Stimulated activated CD4-positive, alpha-beta T cell treated with anti-CD3 and anti-CD28 coated beads, TNF-alpha, amount 100 ng/mL, for 24 hours (primary cell): ENCODE measurements at places on chromosomes 12 and 14.

GRCh38 chr12:93524386-93525133 is 47.9 kb upstream of the SOCS2 start:
- no peak for DNase-seq

GRCh38 chr14:105143451-105144025 is 25.0 kb downstream of the JAG2 start:
- DNase-seq: no peak

- no peak for DNase-seq
Observed at GRCh38 chr14:87158283-87158682, 834.7 kb downstream of the GALC start.

DNA sequence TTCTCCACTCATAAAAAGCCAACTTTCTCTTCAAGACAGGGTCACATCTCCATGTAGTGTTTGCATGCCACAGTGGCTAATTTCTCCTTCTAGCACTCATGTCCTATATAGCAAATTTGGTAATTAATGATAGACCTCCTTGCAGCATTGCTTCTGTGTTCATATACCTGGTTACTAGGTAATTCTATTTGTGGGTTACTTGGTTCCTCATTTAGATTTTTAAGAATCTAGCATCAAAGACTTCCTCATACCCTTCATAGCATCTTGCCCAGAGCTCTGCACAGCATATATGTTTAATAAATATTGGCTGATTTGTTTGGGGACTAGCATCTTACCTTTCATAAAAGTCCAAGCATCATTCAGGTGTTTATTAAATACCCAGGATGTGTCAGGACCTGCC is 152.1 kb downstream of the DUSP6 start:
- no peak for DNase-seq

DNA sequence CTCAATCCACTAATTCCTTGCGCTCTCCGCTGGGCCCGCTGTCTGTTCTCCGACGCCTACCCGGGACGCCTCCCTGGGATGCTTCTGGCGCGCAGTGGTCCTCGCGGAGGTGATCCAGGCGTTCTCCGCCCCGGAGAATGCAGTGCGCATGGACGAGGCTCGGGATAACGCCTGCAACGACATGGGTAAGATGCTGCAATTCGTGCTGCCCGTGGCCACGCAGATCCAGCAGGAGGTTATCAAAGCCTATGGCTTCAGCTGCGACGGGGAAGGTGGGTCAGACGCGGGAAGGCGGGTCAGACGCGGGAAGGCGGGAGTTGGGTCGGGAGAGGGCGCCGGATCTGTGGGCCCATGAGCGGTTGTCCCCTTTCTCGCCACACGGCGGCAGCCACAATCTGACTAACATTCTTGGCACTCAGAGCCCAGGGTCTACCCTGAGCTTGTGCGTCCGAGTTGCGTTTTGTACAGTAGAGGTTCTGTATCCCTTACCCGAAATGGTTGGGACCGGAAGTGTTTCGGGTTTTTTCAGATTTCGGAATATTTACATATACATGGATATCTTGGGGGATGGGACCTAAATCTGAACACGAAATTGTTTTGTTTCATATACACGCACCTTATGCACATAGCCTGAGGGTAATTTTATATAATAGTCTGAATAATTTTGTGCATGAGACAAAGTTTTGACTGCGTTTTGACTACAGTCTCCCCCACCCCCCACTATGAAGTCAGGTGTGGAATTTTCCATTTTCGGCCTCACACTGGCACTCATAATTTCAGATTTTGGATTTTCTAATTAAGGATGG is 762 bp downstream of the C12orf57 start:
- peak; percentile 80 for DNase-seq

GRCh38 chr12:48788854-48789775 is at the start of gene ADCY6:
Gene ADCY6, minus strand, starts transcription at chr12:48789089. Its CDS starts 5,655 bp downstream, at chr12:48783434.
- DNase-seq: no peak

GRCh38 chr12:104456417-104456949 is at the start of gene CHST11:
Gene CHST11, plus strand, starts transcription at chr12:104456948.
- DNase-seq: peak; percentile 52

DNA sequence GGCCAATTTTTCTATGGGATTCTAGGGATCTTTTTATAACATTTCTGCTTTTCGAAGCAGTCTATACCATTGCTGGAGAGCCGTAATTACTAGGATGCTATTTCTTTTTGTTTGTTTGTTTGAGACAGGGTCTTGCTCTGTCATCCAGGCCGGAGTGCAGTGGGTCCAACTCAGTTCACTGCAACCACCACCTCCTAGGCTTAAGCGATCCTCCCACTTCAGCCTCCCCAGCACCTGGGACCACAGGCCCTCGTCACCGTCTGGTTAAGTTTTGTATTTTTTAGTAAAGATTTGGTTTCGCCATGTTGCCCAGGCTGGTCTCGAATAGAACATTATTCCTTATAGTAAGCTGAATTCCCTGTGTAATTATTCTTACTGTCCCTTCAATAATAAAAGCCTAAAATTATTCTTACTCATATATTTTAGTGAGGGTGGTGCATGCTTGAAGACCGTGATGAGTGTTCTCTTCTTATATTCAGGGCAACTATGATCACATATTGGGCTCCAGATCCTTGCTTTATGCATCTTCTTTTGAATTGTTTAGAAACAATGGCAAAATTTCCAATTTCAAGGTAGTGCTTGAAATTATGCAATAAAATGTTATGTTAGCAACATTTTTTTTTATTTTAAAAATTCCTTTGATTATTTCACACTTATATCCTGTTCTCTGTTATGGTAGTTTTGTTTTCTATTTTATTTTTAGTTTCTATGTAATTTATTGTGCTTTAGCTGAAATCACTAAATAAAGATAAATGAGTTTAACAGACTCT is 66.2 kb downstream of the CRADD start:
- no peak for DNase-seq

DNA sequence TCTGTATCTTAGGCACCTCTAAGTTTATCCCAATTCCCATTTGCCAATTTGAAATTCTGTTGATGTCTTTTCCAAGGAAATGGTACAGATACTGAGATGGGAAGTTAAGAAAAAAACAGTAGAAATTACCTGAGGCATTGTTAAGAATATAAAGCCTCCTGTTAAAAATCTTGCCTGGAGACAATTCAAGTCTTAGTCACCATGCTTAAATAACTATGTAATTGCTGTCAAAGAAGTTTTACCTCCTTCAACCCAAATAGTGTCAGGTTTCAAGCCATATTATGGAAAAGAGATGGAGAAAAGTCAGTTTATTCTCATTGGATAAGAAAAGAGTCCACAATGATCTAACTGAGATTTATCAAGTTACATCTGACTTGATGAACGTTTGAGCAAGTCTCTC is 974.7 kb downstream of the GALC start:
- DNase-seq: no peak

DNA sequence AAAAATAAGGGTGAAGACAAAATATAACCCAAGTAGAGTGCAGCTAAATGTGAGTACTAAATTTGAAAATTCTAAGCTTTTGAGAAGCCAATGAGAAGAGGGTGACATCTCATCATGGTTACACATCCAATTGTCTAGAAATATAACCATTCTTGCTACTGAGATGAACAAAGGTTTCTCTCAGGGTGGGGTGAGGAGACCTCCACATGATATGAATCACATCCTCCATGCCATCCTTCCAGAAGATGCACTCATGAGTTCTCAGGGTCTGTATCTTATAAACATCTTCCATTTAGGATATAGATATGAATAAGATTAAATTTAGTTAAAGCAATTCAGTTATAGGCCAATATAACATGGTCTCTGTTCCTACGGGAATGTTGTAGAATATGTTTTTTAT is 38.9 kb upstream of the E2F7 start:
- DNase-seq: no peak

DNA sequence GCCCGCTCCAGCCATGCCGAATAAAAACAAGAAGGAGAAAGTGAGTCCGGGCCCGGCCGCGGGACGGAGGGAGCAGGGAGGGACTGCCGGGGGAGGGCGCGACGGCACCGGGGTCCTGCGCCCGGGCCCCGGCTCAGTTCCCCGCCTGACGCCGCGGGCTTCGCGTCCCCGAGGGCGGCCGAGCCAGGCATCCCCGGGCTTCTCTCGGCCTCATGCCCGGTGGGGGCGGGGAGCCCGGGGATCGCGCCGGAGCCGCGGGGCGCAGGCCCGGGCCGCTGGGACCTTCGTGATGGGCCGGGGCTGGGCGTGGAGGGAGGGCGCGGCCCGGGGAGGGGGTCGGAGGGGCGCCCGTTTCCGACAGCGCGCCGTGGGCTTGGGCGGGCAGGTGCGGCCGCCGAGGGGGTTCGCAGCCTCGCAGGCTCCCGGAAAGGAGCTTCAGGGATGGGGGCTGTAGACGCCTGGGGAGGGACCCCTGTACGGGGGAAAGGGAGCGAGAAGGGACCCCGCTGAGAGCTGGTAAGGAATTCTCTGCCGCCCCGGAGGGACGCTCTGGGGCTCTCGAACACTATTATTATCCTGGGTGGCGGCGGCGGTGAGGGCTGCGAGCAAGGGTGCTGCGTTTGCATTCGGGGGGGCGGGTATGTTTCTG is 496 bp downstream of the PPP2R5C start:
- no peak for DNase-seq

DNA sequence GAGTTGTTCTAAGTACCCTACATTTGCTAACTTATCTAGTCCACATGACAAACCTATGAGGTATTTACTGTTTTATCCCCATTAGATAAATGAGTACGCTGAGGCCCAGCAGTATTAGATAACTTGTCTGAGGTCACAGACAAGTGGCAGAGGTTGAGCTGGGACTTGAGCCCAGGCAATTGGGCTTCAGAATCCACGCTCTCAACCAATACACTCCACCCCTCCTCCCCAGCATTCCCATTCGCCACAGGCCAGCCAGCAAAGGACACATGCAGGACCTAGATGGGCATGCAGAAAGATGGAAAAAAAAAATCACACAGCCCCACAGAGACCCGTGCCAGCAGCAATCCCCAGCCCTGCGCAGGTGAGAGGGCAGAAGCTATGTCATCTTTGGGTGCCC is 12.4 kb downstream of the HDAC7 start:
- DNase-seq: no peak

GRCh38 chr12:108633534-108634248 is at the start of gene SELPLG:
Gene SELPLG, minus strand, starts transcription at chr12:108633894. Its CDS starts 9,587 bp downstream, at chr12:108624307.
- peak; percentile 73 for DNase-seq

GRCh38 chr14:51331486-51332367 is 91.7 kb downstream of the TMX1 start:
- DNase-seq: no peak

- DNase-seq: peak; percentile 81
Observed at GRCh38 chr12:6278439-6279255, 31.8 kb upstream of the PLEKHG6 start.

GRCh38 chr12:13187399-13187798 is 9.1 kb upstream of the EMP1 start:
- DNase-seq: no peak

DNA sequence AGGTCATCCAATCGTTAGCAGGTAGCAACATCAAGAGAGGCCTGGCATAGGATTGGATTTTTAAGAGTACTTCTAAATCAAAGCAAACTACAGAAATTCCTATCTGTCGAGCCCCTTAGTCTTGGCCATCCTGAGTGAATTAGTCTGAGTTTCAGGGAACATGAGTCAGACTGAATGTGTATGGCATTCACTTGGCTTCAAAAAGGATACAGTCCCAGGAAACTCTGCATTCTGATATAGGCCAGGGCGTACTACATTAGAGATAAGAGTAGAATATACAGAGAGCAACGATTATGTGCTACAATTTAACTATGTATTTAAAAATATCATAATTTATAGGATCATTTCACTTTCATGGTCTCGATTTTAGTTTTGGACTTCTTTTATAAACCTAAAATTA is 242.2 kb downstream of the SOX5 start:
- no peak for DNase-seq

GRCh38 chr12:131642101-131642540 is 68.8 kb upstream of the SFSWAP start:
- DNase-seq: peak; percentile 7
